ENCODE measurements at places on chromosomes 13 and 19. TPM values are rescaled to one million over a fixed set of nuclear protein-coding genes. Genes with fewer than 3 reads are reported as not detected.
A peak's percentile ranks its signal among the peaks of the same experiment; 100 is the strongest.

DNA sequence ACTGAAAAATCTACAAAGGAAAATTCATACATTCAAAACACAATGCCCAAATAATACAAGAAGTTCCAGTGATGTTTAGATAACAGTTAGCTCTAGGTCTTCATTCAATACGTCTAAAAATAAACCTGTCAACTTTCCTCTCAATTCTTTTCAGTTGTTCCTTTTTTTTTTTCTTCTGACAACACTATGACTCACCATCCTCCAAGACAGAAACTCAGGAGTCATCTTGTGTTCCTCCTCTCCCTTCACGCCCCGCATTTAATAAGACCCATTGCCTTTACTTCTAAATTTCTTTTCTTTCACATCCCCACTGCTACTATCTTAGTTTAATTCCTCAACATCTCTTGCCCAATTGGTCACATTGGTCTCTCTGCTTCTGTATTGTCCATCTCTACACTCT, 759.9 kb downstream of the GPC5 start:
- no peak for DNase-seq
- H3K36me3 ChIP-seq = no peaks in the 10 kb centered on the region
- no peak overlapping the region for H3K4me3 ChIP-seq
- no peaks in the 10 kb centered on the region for H3K27me3 ChIP-seq
- H3K4me1 ChIP-seq = no peaks in the 10 kb centered on the region

GRCh38 chr13:87656306-87656705, 14.9 kb upstream of the SLITRK5 start:
- peaks cover 4% of the 10 kb centered on the region for H3K4me1 ChIP-seq
- H3K27me3 ChIP-seq = no peaks in the 10 kb centered on the region
- H3K4me3 ChIP-seq = no peak overlapping the region
- no peak for DNase-seq
- peaks cover 3% of the 10 kb centered on the region for H3K36me3 ChIP-seq

GRCh38 chr13:70171151-70171550, 62.9 kb upstream of the KLHL1 start:
- H3K27ac ChIP-seq = no peak overlapping the region
- no peaks in the 10 kb centered on the region for H3K27me3 ChIP-seq
- H3K4me1 ChIP-seq = no peaks in the 10 kb centered on the region
- DNase-seq = no peak

GRCh38 chr13:98729658-98730057, 22.8 kb downstream of the SLC15A1 start:
- no peak for DNase-seq
- H3K4me3 ChIP-seq = no peak overlapping the region
- H3K36me3 ChIP-seq = no peaks in the 10 kb centered on the region
- no peaks in the 10 kb centered on the region for H3K4me1 ChIP-seq
- H3K27me3 ChIP-seq = no peaks in the 10 kb centered on the region

DNA sequence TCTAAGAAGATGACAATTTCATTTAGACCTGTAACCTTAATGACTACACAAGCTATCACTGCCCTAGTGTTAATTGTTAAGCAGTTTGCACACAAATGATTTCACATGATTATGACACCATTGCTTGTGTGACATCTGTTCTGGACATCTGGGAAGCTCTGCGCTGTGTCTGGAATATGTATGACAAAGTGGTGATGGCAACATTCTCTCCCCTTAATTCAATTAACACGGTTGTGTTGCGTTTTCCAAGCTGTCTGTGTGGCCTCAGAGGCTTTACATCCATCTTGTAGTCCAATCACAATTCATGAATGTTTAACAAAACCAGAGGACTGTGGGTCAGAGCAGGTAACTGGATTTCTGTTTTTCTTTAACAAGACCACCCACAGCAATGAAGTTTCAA, 204.4 kb downstream of the COG6 start:
- no peaks in the 10 kb centered on the region for H3K4me1 ChIP-seq
- H3K4me3 ChIP-seq = no peak overlapping the region
- H3K27me3 ChIP-seq = no peaks in the 10 kb centered on the region
- no peak overlapping the region for H3K27ac ChIP-seq
- no peak for DNase-seq

- peak; percentile 57 for DNase-seq
- no peaks in the 10 kb centered on the region for H3K4me1 ChIP-seq
- H3K27ac ChIP-seq = no peak overlapping the region
- no peaks in the 10 kb centered on the region for H3K27me3 ChIP-seq
- H3K4me3 ChIP-seq = no peak overlapping the region
These were observed 9.8 kb downstream of the CLEC4M start for GRCh38 chr19:7772752-7773291.

ZNF229 gene
- total RNA-seq = not detected

CATSPERD gene
- total RNA-seq = not detected

Measured in Karpas-422 (cell line).